Pons (tissue), 1 donor: ENCODE measurements at places on chromosomes 7 and 10.

DNA sequence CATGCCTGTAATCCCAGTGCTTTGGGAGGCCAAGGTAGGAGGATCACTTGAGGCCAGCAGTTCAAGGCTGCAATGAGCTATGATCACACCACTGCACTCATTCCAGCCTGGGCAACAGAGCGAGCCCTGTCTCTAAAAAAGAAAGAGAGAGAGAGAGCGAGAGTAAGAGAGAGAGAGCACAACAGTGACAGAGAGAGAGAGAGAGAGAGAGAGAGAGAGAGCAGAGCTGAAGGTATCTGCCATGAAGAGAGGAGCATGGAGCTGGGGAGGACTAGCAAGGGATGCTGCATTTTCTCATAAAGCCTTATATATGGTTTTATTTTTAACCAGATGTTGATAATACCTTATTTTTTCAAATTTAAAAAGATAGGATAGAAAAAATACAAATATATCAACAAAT, 84.5 kb upstream of the RNF32 start:
- no peak for DNase-seq

DNA sequence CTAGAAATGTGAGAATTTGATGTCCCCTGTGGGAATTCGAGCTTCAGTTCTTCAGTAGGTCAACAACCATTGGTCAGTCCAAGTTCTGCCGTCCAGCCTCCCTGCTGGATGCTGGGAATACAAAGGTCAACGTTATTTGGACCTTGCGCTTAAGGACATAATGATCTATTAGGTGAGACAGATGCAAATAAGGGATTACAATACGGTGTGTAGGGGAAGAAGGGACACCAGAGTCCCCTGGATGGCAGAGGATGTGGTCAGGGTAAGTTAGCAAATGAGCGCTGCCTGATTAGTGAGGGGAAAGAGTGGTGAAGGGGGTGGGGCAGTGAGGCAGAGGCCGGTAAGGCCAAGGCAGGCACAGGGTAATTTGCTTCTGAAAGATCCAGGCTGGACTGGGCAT, 16.2 kb downstream of the CCNY start:
- no peak for DNase-seq

GRCh38 chr7:70092314-70093204, 494.3 kb downstream of the AUTS2 start:
- peak; percentile 17 for DNase-seq

DNA sequence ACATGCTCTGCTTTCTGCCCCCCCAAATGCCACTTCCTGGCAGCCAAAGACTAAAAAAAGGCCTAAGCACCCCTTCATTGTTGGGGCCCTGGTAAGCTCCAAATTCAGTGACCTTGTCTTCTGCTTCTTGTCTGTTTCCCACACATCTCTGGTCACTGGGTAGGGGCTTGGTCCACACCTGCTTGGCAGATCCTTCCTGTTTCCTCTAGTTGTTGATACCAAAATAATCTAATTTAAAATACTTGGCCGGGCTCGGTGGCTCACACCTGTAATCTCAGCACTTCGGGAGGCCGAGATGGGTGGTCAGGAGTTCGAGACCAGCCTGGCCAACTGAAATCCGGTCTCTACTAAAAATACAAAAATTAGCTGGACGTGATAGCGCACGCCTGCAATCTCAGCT, 130.6 kb downstream of the CAMK1D start:
- no peak for DNase-seq

DNA sequence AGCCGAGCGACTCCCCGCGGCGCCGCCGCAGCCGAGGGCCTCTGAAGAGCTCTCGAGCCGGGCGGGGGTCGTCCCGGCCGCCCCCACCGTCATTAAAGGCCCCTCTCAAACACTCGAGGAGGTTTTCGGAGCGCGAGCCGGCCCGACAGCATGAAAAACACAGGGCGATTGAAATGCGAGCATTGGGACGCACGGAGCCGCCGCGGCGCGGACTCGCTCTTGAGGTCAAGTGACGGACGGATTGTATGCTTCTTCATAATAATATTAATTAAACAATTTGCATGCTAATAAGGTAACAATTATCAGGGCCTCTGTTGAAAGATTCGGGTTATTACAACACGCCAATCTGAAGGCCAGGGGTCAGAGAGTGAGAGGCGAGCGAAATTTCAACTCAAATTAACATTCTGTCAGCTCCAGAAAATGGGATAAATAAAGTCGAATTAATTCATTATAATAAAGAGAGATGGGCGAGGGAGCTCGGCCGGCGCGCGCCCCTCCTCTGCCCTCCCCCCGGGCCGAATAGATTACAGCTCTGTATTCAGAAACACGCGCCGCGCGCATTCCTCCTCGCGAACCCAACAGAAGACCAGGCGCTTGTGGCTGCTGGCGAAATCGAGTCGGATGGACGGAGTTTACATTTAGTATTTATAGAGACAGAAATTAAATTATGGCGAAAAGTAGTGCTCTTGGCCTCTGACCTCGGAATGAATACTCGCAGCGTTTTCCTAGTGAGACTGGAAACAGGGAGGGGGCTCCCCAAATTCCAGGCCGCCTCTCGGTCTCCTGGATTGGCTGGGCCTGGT, 2.1 kb upstream of the UNCX start:
- no peak for DNase-seq
